ENCODE measurements at places on chromosomes 1 and 21. TPM values are rescaled to one million over a fixed set of nuclear protein-coding genes. Genes with fewer than 3 reads are reported as not detected.

The VTCN1 gene
- total RNA-seq, result not detected

The SLC66A1 gene
- total RNA-seq, result 25.2 TPM

The SFN gene
- 0.29 TPM for total RNA-seq

The SMPDL3B gene
- not detected for total RNA-seq

The FCRL6 gene
- not detected for total RNA-seq

The NEK2 gene
- 29.1 TPM for total RNA-seq

The MTARC1 gene
- 1.8 TPM for total RNA-seq

The KRTAP19-1 gene
- not detected for total RNA-seq
